ENCODE measurements at places on chromosomes 6 and 20.

DNA sequence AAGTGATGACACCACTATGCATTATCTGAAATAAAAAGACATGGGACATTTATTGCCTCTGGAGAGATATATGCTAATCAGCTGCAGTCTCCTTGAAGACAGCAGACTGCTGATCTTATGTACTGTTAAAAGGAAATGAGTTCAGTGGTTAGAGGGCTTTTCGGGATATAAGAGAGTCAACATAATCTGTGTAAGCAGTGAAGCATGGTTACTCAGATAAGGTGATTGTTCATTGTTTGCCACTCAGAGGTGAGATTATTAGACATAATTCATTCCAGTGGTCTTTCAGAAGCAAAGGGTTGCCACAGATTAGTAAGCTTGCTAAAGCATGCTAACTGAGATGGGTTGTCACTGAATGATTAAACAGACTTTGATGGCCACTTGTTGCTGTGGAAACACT is 1450.7 kb upstream of the ADGRB3 start:
- no peak for DNase-seq

- no peak for DNase-seq
Measured at GRCh38 chr6:150494241-150494640, 105.4 kb upstream of the PLEKHG1 start.

DNA sequence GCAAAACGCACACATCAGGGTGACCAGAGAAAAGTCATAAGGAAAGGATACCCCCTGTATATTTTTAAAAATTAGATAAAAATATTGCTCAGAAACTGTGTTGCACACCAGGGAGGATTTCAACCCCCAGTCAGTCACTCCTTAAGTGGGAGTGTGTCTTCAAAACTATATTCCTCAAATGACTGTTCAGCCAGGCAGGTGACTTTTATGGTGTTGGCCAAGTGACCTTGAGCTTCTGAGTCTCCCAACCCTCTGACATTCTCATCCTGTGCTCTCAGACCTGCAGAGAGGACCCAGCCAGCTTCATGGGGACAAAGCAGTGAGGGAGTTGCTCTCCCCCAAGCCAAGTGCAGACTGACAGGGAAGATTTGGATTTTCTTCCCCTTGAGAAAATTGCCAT is 311.9 kb upstream of the JARID2 start:
- no peak for DNase-seq

GRCh38 chr6:147400968-147401367 is 107.5 kb upstream of the SAMD5 start:
- DNase-seq, result no peak

DNA sequence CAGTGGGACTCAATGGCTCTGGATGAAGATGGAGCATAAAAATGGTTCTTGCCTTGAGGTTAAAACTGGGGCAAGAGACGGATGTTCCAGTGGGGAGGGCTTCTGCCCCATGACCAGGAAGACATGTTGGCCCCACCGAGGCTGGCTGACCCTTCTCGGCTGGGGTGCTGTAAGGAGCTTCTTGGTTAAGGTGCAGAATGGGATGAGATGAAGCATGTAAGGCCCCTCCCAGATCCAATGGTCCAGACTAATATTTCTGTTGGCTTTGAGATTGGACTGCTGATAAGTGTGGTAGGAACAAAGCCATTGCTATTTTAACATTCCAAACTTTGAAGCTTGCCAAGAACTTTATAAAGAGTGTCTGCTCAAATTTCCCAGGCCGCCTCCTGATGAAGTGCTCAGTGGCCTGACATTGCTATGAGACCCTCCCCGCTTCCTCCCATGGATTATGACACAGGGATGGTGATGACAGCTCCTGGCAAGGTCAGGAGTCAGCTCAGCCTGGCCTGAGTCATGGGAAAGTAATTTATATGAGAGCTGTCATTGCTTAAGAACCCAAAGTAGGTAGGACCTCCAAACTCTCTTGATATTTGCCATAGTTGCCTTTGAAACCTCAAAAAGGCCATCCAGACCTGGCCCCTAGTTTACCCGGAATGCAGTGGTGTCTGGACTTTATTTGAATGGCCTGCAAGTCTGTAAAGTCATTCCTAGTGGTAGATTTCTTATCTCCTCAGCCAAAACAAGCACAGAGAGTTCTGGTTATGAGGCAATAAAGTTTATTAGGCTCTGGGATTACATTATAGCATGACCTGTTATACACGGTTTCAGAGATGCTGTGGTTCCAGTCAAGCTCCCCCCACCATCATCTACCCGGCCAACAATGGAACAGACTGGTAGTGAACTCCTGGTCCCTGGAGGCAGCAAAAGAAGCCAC is 55.2 kb downstream of the TGM2 start:
- DNase-seq, result no peak

Measured in CD4-positive, alpha-beta T cell treated with Interleukin-4 for 4 hours (primary cell).